ENCODE measurements at places on chromosomes 16 and 17.

DNA sequence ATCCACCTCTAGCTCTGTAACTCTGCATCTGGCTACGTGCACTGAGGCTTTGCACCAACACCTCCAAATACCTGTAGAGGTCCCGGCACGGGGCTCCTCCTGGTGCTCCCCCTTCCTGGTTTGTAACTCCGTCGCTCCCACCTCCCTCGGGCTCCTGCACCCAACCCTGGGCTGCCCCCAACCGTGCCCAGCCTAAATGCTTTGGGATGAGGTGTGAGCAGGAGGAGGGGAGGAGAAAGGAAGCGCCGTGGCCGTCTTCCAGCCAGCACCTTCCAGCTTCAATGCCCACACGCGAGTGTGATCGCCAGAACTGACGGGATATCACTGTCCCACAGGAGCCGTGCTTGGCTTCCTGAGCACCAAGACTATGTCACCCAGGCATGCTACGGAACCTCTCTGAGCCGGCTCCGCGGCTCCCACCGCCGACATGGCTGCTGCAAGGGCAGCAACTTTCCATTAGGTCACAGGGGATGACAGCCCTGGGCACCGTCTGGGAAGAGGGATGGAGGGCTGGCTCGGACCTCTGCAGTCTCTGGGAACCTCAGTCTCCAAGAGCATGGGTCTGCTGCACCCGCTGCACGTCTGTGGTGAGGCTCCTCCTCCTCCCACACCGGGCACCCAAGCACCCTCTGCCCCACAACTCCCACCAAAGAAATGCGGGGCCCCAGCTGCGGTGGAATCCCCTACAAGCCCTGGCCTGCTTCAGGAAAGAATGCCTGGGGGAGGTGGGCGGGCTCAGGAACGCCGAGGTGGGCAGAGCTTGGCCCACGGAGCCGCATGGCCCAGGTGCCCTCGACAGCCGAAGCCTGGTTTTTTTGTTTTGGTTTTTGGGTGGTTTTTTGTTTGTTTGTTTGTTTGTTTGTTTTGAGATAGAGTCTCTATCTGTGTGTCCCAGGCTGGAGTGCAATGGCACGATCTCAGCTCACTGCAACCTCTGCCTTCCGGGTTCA lies 6.4 kb upstream of the SLC38A10 start:
- DNase-seq: no peak

DNA sequence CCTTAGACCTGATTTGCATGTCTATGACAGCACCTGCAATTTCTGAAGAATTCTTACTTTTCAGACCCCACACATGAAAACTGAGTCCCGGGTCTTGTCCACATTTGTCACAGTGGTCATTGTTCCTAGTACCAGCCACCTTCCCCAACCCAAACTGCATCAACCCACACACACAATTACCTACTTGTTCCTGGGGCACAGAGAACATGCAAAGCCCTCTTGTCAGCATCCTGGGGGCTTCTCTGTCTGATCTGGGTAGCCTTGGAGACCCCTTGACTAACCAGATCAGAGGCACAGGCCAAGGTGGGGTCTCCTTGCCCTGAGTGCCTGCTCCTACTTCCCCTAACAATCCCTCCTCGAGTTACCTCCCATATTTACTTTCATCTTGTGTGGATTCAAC lies 36.7 kb upstream of the PIK3R6 start:
- DNase-seq: no peak

DNA sequence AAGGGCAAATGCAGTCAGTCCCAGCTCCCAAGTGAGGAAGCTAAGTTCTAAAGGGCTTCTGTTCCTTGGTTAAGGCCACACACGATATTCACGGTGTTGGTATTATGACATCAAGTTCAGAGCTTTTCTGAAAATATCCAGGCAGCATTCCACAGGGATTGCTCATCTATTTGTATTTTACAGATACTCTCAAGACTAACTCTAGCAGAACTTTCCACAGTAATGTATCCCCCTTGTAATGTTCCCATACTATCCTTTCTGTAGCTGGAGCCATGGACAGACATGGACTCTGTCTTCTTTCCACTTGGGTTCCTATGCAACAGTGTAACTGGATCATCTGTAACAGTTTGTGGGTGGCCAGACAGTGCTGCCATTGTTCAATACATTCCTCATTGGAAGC lies 13.5 kb downstream of the SDR42E1 start:
- DNase-seq: no peak

- no peak for DNase-seq
These were observed 398.4 kb upstream of the EEF2KMT start for GRCh38 chr16:5496013-5496412.

GRCh38 chr17:73105431-73105830 lies 12.9 kb upstream of the SLC39A11 start:
- DNase-seq: no peak

- peak; percentile 86 for DNase-seq
These were observed 7.0 kb upstream of the MILR1 start for GRCh38 chr17:64441772-64442540.

GRCh38 chr17:12041312-12041711 lies 20.6 kb downstream of the MAP2K4 start:
- no peak for DNase-seq

DNA sequence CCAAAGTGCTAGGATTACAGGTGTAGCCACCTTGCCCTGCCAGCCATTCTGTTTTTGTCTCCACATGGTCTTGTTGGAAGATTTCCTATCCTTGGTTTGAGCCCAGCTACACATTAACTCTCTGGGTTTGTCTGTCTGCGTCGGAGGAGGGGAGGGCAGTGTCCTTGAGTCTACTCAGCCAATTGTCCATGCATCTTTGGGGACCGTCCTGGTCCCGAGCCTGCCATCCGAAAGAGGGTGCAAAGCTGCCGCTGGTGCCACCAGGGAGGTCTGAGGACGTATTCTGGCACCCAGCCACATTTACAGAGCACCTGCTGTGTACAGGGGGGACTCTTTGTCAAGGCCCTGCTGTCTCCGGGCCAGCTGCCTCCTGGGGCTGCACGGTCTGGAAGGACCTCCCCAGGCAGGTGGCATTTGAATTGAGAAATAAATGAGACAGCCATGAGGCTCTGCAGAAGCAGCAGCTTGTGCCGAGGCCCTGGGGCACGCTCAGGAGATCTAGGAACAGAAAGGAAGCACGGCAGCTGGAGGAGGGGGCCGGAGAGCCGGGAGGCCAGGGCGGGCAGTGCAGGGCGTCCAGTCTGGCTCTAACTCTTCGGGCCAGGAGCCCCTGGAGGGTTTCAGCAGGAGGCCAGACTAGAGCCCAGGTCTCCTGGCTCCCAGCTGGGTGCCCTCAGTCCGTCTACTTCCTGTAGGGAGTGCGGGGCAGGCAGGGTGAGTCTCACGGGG lies 1.5 kb downstream of the CYBA start:
- DNase-seq: no peak

DNA sequence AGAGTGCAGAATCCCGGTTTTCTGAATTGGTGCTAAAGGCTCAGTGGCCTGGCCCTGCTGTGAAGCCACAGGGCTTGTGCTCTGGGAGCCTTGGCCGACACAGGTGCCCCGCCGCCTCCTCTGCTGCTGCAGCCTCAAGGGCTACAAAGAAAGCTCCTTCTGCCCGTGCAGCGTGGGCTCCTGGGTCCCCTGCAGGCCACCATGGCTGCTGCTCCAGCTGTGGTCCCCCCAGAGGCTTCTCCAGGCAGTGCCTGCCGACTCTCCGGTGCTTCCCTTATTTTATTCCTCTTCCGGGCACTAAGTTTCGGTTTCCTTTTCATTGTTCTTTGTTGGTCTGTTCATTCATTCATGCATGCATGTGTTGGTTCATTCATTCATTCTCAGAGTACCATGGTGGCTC lies 53.1 kb downstream of the CMIP start:
- no peak for DNase-seq

GRCh38 chr17:60107526-60108257 lies 29.0 kb upstream of the HEATR6 start:
- DNase-seq: no peak
